Natural killer cell treated with Interleukin-12 subunit alpha and Interleukin-12 subunit beta and Interleukin-15 and Interleukin-18, amount 100 ng/mL, for 72 hours (primary cell): ENCODE measurements at places on chromosomes 16 and 17. TPM values are rescaled to one million over a fixed set of nuclear protein-coding genes. Genes with fewer than 3 reads are reported as not detected.

AIPL1 gene
- total RNA-seq = not detected

DNA sequence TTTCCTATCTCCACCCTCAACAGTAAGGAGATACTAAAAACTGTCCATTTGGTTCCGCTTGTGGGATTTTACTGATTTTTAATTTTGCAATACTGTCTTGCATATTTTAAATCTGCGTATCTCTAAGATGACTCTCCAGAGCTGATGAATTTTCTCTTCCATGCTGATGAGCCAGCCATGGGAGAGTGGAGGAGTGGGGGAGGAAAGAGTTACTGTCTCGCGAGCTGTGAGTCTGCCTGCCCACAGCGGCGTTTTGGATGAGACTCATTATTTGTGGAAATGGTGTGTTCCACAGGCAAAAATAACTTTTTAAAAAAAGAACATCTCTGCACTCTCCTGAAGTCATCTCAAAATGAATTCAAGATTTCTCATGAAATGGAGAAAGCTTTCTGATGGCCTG is 34.6 kb upstream of the MYOCD start:
- H3K4me1 ChIP-seq = no peaks in the 10 kb centered on the region
- no peaks in the 10 kb centered on the region for H3K27me3 ChIP-seq
- no peak overlapping the region for H3K4me3 ChIP-seq
- H3K27ac ChIP-seq = no peak overlapping the region
- DNase-seq = no peak

GRCh38 chr17:48725004-48725287 is 2.0 kb downstream of the PRAC2 start:
- H3K36me3 ChIP-seq = no peaks in the 10 kb centered on the region
- H3K4me1 ChIP-seq = peaks cover 39% of the 10 kb centered on the region
- peaks cover 79% of the 10 kb centered on the region for H3K27me3 ChIP-seq
- H3K27ac ChIP-seq = no peak overlapping the region
- peak overlapping the region; percentile 67 for H3K4me3 ChIP-seq

- no peaks in the 10 kb centered on the region for H3K27me3 ChIP-seq
- DNase-seq = no peak
- H3K4me1 ChIP-seq = peaks cover 13% of the 10 kb centered on the region
- no peak overlapping the region for H3K27ac ChIP-seq
- no peaks in the 10 kb centered on the region for H3K36me3 ChIP-seq
- H3K4me3 ChIP-seq = no peak overlapping the region
Observed at GRCh38 chr16:88494335-88495154, 41.5 kb downstream of the ZFPM1 start.

- peak overlapping the region; percentile 76 for H3K4me3 ChIP-seq
- H3K27me3 ChIP-seq = no peaks in the 10 kb centered on the region
- no peaks in the 10 kb centered on the region for H3K36me3 ChIP-seq
- peaks cover 87% of the 10 kb centered on the region for H3K4me1 ChIP-seq
- H3K27ac ChIP-seq = peak overlapping the region; percentile 71
- DNase-seq = peak; percentile 76
Observed at GRCh38 chr16:17345043-17345442, 125.7 kb downstream of the XYLT1 start.

DNA sequence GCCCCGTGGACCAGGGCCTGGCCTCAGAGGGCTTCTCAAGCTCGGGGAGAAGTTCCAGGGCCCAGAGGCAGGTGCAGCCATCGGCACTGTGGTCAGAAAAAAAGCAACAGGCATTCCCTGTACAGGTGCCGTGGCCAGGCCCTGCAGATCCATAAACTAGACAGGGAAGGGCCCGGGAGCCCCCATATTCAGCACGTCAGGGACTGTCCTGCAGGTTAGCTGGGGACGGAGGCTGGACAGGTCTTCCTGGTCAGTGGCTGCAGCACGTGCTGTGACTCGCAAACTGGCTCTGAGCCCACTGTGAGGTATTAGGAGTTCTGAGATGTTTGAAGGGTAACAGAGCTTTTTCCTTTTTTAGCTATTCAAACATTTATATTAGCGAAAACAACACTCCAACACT is 15.0 kb upstream of the C16orf95 start:
- no peaks in the 10 kb centered on the region for H3K27me3 ChIP-seq
- H3K4me3 ChIP-seq = no peak overlapping the region
- H3K4me1 ChIP-seq = peaks cover 2% of the 10 kb centered on the region
- DNase-seq = no peak
